NCI-H1436 treated with DMSO at 0.1 percent for 48 hours (cell line): ENCODE measurements at places on chromosomes 1 and 21.

GRCh38 chr1:111672331-111672730 lies 52.7 kb downstream of the RAP1A start:
- no peak for DNase-seq

- no peak for DNase-seq
Observed at GRCh38 chr21:32173121-32173724, 105.6 kb downstream of the MIS18A start.

GRCh38 chr1:221239792-221240191 lies 360.5 kb downstream of the HLX start:
- no peak for DNase-seq

- no peak for DNase-seq
Observed at GRCh38 chr1:102431253-102431652, 434.5 kb upstream of the OLFM3 start.

- DNase-seq = no peak
Observed at GRCh38 chr1:154352581-154353459, 27.5 kb downstream of the ATP8B2 start.

DNA sequence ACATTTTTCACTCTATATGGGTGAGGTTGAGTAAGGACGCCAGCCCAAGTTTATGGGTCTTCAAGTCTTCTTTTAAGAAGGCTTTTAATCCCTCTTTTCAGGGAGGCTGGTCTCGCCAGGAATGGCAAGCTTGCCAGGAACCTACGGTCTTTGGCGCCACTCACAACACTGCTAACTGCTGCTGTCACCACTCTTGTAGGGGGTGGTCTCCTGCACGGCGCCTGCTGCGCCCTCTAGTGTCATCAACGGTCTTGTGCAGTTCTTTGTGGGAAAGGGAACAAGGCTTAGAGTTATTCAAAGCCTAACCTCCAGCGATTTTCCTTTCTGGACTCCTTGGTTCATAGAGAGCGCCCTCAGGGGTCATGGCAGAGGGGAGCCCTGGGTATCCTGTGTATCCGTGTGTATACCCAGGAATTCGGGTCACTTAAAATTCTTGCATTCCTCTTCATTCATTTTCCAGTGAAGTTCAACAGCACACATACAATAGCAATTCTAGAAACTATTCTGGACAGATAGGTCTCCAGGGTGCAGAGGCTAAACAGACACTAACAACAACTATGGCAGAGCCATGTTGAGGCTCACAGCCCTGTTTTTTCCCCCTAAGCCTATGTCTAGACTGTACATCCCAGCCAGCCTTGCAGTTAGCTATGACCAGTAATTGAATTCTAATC lies 392.8 kb upstream of the CAMK1G start:
- no peak for DNase-seq
